ENCODE measurements at places on chromosomes 3 and 15.
A peak's percentile ranks its signal among the peaks of the same experiment; 100 is the strongest.

DNA sequence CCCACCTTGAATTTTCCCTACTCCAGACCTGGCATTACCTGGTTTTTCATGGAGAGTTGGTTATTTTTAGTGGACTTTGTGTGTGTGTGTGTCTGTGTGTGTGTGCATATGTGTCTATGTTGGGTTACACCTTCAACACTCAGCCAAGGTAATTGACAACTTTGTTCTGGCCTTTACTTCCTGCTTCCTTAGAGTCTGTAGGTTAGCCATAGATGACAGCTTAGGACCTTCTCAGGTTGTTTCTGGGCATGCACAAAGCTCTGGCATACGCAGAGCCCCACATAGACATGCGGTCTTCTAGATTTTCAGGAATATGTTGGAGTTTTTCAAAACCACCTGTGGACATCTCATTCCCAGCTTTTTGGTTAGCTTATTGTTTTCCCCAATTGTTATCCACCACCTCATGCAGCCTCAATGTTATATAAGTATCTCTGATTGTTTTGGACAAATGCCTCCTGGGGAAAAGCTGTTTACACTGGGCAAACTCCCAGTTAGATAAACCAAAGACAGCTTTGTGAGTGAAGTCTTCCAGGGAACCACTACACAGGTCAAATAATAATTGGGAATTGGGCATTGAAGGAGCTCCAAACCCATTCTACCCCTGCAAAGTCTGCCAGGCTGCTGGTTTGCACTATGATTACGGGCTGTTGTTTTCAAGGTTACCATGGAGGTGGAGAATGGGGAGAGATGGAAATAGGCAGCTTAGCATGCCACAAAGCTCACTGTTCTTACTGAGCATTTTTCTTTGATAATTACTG, 201.2 kb downstream of the ADAMTSL3 start:
- DNase-seq, result no peak

DNA sequence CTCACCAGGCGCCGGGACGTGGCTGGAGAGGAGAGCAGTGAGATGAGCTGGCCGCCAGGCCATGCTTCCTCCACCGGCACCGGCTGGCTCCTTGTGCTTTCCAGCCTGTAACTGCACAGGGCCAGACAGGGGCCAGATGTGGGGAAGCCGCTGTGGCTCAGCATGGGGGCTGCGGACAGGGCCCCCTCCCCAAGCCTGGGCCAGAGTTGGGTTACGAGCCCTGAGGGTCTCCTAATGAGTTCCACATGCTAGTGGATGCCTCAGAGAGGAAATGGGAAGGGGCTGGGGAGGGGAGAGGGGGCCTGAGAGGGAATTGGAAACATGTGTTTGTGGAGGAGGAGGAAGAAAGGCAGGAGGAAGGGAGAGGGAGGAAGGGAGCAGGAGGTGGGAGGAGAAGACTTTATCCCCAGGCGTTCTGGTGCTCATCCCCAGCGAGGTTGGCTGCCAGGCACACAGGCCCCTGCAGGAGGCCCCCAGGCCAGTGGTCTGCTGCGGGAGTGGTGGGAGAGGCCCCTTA, 11.7 kb upstream of the DUSP7 start:
- no peak for DNase-seq

GRCh38 chr15:48516121-48516520, 129.4 kb downstream of the FBN1 start:
- DNase-seq, result no peak

DNA sequence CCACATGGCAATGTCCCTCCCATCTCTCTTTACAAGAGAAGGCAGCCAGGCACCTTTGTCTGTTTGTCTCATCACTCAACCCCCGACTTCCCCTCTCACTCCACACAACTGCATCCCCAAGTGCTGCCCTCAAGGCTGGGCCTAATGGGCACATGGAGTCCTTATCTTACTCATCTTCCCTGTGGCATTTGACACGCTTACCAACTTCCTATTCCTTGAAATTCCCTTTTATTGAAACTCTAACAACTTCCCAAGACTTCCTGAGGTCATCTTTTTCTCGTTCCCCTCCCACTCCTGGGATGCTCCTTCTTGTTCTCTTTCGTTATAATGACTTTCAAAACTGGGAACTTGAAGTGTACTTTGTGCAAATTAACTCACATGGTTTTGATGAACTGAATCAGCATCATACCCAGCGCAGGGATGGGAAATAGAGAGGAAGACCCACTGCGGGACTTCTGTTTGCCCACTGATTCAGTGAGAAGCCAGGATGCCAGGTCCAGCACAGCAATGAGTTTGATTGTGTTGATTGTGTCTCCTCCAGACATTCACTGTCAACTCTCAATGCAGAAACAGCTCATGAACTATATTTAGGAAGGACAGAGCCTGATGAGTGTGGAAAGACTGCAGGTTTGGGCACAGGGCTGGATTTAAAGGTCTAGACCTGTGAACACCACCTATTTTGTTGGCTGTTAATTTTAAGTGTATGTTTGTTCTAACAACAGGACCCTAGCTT, 104.7 kb upstream of the TNIK start:
- no peak for DNase-seq

DNA sequence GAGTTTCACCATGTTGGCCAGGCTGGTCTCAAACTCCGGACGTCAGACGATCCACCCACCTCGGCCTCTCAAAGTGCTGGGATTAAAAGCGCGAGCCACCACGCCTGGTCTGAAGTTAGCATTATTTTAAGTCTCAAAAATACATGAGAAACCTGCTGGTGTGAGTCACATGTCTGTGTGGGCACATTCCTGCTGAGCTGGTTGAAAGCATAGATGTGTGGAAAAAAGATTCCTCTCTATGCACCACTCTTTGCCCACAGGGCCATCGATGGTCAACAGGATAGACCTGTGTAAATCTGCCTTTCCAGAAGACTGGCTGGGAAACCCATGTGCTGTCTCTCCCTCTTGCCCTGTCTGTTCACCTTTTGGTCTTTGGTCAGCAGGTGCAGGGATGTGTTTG, 63.5 kb downstream of the CHRD start:
- no peak for DNase-seq

DNA sequence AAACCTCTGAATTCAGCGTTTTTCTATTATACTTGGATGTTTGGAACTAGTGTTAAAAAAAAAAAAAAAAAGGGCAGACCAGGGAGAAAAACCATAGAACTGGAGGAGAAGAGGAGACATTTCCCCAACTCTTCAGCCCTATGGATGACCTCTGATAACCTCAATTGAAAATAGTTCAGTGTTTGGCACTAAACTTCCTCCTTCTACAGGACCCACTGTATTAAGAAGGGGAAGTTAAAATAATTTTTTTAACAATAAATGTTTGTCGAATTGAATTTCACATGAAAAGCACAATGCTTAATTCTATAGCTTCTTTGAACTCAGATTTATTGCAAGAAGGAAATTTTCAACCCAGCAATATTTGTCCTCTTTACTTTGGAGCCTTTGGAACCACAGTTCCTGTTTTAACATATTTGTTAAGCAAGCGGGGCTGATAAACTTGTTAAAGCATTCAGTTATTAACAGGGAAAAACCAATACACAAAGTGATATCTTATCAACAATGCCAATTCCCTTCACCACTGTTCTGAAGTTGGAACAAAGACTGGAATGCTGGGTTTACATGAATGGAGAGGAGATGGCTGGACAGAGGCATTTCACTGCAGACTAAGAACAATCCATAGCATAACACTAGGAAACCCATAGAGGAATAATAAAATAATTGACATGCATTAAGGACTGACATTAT, 3.1 kb upstream of the A4GNT start:
- no peak for DNase-seq

DNA sequence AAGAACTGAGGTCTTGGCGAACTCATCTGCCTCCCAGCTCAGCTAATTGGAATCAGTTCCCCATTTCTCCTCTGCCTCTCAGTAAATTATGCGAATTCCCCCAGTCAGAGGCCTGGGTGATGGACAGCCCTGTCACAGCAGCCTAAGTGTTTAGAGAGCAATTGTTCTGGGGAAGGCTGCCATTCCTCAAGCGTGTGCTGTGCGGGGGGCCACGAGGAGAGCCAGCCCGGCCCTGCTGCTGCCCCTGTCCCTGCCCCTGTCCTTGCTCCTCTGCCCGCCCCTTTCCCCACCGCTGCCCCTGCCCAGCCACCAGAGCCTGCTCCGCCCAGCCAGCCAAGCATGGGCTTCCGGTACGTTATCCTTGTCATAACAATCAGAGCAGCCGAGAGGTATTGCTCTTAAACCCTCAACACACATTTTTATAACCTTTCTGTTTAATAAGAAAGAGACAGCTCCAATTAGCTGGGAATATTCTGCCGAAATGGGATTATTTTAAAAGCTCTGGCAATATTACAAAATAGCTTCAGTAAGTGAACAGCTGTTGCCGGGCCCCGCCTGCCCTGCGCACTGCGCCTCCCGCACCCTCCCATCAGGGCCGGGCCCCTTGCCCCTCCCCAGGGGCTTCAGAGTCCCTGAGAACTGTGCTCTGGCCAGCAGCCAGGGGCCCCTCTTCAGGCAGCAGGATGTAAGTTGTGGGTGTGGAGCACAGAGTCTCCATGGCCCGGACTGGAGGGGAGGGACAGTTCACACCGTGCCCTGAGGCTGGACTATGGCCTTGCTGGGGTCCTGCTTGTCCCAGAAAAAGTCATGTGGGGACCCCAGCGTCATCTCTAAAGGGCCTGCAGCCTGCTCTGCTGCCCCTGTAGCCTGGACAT, 12.4 kb upstream of the CACNA2D2 start:
- DNase-seq, result no peak

- no peak for DNase-seq
These were observed 15.8 kb downstream of the NPTN start for GRCh38 chr15:73617301-73617831.

GRCh38 chr15:77944002-77944867, 133.3 kb downstream of the TBC1D2B start:
- DNase-seq, result peak; percentile 4

GRCh38 chr3:84082726-84083125, 876.1 kb upstream of the CADM2 start:
- DNase-seq, result no peak

- no peak for DNase-seq
These were observed 42.3 kb upstream of the SLC25A36 start for GRCh38 chr3:140899363-140899762.

DNA sequence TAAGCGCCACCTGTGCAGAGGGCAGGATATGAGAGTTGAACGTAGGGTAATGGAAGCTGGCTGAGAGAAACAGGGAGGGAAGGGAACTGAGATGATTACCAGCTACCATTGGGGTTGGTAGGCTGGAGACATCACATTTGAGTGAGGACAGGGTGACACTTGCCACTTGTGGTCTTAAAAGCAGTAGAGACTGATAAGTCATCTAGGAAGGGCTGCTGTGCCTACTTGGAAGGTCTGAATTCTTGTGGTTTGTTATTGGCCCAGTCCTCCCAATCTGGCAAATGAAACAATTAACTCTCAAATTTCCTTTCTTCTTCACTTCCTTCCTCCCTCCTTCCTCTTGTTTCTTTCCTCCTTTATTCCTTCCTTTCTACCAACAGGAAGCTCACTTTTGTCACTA, 46.8 kb downstream of the COL6A5 start:
- DNase-seq, result no peak

DNA sequence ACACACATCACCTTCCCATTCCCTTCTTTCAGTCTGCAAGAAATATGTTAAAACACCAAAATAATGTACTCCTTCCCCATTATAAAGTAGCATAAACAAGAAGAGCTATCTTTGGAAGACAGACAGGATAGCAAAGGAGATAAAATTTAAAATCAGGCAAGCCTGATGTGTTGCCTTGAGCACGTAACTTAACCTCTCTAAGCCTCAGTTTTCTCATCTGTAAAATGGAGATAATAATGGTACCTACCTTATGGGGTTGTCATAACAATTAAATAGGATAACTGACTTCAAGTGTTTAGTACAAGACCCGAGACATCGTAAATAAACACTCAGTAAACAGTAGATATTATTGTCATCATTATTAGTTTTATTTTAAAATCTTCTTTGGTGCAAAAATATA, 142.4 kb downstream of the NR1D2 start:
- no peak for DNase-seq
